Upper lobe of left lung (tissue), 6 donors: ENCODE measurements at places on chromosomes 1 and 21.
A peak's percentile ranks its signal among the peaks of the same experiment; 100 is the strongest.

DNA sequence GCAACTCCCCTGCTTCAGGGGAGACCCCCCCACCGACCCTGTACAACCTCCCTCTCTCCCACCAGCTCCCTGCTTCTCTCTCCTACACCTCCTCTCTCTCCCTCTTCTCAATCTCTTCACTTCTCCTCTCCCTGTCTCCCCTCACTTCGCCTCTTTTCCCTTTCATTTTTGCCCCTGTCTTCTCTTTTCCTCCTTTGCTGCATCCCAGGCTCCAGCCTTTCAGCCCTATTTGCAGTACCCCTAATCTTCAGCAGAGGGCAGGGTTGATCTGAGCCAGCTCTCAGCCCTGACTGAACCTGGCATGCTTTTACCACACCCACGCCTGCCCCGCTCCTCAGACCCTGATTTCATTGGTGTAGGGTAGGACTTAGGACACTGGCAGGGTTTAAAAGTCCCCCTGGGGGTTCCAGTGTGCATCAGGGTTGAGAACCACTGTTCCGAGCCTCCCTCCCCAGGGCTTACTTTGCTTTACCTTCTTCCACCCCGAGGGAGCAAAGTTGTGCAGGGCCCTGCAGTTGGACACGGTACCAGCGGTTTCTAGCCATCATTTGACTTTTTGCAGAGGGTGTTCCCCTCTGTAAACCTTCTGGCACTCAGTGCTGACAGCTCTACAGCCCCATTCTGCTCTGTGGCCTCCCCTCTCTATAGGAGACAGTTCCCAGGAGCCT is 67.3 kb upstream of the CNTN2 start:
- DNase-seq, result no peak

DNA sequence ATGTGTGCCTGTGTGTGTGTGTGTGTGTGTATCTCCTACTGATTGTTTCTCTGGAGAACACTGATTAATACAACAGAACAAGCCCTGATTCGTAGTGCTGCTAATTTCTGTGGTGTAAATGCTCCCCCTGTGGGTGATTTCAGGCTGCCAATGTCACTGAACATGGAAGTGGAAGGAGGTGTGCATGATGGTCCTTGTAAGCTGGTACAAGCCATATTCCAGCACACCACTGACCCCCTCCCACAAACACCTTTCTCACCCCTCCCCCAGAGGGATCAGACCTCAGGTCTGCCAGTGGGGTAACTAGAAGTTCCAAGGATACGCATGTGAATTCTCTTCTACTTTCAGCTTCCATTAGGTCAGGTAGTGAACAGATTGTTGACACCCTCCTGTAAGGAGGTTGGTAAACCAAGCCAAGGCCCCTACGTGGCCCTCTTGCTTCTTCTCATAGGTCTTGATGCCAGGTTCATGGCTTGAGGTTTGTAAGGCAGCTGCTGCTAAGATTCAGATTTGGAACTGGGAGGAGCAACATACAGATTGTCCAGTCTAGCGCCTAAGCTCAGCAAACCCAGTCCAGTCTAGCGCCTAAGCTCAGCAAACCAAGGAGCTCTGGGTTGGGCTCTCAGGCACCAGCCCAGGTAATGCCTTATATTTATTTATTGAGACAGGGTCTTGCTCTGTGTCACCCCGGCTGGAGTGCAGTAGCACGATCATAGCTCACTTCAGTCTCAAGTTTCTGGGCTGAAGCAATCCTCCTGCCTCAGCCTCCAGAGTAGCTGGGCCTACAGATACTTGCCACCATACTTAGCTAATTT is 38.7 kb downstream of the DHCR24 start:
- DNase-seq, result no peak

DNA sequence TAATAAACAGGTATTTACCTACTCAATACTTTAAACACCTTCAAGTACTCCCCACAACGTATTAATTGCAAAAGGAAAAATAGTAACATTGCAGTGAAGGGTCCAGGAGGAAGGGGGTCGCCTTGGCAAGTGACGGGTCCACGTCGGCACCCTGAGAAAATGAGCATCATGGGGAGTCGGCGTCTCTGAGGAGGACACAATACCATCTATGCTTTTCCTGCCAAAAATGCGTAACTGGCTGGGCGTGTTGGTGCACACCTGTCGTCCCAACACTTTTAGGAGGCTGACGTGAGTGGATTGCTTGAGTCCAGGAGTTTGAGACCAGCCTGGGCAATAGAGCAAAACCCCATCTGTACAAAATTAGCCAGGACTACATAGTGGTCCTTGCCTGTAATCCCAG is 7.3 kb downstream of the FTCD start:
- DNase-seq, result no peak

- DNase-seq, result no peak
Observed at GRCh38 chr1:170535418-170535817, 3.5 kb downstream of the GORAB start.

- DNase-seq, result peak; percentile 57
Observed at GRCh38 chr1:17852383-17852782, 97.2 kb downstream of the ACTL8 start.

DNA sequence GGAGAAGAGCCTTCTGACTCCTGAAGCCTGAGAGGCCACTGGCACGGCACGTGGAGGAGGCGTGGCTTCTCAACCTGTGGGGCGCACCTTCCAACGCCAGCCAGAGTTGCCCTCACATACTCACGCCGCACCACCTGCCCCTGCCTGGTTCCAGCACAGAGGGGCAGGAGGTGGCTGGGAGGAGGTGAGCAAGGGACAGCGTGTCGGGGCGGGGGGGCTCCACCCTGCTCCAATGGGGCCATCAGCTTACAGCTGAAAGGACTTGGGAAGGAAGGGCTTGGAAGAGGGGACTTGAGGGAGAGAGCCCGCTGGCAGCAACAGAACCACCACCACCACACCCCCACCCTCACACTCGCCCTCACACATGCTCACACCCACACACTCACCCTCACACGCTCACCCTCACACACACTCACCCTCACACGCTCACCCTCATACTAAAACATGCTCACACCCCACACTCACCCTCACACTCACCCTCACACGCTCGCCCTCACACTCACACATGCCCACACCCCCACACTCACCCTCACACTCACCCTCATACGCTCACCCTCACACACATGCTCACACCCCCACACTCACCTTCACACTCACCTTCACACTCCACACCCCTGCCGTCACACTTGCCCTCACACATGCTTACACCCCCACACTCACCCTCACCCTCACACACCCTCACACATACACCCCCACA is 41.6 kb upstream of the EDN2 start:
- DNase-seq, result no peak

DNA sequence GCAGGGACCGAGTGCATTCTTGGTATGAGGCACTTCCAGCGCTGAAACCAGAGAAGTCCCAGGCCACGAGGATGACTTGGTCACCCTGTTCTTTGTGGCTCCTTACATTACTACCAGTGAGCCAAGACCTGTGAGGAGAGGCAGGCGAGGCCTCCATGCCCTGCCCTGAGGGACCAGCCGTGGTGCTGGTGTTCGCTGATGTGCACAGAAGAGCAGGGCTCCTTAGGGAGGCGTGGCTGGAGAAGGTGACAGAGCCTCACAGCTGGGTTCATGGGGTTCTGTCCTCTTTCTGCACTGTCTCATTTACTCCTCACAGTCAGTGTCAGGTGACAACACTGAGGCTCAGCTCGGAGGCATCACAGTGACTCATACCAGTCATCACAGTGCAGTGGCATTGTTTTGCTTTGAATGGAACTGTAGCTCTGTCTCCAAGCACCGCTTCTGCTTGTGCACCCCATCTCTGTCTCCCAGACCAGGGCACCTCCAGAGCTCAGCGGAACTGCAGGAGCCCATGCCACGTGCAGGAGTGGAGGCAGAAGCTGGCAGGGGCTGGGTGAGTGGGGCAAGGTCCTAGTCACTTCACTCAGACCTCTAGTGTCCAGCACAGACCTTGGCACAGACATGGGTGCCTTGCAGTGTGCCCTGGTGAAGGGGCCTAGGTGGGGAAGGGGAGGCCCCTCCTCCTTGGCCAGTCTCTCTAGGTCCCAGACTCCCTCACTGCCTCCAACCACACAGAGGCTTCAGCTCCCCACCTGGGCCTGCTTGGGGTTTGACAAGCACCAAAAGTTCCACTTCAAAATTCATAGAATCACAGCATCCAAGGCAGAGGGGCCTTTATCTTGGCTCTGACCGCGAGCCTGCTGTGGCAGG is 310.9 kb downstream of the MATN1 start:
- DNase-seq, result no peak

GRCh38 chr1:11800756-11801433 is 4.9 kb downstream of the MTHFR start:
- DNase-seq, result no peak

GRCh38 chr1:69700770-69701169 is 133.0 kb downstream of the LRRC7 start:
- no peak for DNase-seq

DNA sequence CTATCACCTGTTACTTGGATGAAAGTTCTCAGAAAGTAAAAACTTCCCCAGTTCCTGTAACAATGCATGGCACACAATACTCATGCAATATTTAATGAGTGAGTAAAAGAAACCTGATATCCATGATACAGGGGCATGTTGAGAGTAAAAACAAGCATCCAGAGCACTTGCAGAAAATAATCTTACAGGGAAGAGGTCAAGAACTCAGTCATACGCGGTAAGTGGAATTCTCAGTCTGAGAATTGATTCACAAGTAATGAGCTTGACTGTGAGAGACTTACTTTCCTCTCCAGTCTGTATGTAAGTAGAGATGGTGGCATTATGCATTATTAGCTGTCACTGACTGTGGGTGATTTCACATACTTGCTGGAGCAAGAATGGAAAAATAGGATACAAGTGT is 976.9 kb downstream of the BRINP3 start:
- DNase-seq, result no peak

GRCh38 chr1:67162954-67163353 is 3.3 kb upstream of the IL23R start:
- no peak for DNase-seq

DNA sequence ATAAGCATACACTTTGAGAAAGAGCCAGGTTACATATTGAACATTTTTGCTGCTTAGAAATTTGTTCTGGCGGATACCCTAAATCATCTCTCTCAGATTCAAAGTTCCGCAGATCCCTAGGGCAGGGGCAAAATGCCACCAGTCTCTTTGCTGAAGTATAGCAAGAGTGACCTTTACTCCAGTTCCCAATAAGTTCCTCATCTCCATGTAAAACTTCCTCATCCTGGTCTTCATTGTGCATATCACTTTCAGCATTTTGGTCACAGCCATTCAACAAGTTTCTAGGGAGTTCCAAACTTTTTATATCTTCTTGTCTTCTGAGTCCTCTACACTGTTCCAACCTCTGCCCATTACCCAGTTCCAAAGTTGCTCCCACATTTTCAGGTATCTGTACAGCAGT is 23.3 kb upstream of the LYPD8 start:
- no peak for DNase-seq

DNA sequence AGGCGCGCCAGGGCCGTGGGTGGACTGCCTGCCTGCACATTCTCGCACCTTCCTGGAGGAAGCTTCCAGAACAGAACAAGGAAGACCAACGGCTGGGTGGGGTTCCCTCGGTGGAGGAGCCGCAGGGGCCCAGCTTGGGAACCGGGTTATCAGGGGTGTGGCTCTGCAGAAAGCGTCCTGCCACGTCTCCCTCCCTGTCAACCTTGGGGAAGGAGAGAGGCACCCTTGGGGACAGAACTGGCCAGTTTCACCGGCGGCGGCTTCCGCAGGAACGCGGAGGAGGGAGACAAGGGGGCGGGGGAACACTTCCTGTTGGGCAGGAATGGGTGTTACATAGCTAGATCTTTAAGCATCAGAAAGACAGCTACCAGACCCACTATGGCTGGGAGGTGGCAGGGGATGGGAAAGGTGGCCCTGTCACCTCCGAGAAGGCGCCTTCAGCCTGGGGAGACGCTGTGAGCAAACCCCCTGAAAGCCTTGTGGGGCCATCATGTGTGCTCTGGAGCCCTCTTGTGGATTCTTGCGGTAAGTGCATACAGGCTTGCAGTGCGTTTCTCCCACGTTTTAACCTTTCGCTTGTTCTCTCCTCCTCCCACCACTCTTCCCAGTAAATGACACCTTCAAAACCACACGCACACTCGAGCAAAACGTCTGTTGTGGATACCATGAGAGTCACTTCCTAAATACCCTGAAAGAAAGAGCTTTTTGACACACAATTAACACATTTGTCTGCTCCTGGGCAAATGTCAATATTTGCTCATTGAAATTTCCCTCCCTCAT is 3.8 kb upstream of the PLEKHA6 start:
- peak; percentile 87 for DNase-seq

GRCh38 chr1:237677979-237678378 is 212.7 kb downstream of the ZP4 start:
- no peak for DNase-seq

DNA sequence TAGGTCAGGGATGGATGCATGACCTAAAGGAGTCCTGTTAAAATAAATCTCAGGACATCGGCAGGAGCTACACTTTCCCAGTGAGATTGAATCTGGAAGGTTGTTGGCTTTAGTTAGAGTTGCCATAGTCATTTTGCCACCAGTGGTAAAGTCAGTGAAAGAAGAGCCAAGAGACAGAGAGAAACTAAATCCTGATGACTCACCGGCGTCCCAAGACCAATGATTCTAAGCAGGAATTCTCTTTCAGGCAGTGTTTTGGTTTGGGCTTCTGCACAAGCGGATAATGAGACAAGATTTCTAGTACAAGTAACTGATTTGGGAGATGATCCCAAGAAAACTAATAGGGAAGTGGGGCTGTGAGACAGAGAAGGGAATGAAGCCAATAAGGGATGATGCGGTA is 88.8 kb upstream of the ETS2 start:
- DNase-seq, result no peak

DNA sequence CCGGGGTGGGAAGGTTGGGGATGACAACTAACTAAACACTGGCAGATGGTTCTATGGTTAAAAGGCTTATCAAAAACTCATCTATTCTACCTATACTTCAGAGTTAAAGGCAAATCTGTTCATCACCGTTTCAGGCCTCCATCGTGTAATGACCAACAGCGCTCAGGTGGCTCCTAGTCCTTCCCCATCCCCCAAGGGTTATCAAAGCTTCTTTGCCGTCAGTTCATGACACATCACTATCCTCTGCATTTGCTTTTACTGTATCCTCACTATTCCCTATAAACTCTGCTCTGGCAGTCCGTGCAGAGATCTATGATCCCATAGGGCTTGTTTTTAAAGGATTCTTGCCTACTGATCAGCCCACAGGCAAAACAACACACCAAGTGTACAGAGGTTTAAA is 8.2 kb downstream of the HMGN1 start:
- DNase-seq, result no peak

GRCh38 chr1:242184955-242185354 is 186.1 kb upstream of the MAP1LC3C start:
- DNase-seq, result no peak
